ENCODE measurements at places on chromosomes 1 and 21.

DNA sequence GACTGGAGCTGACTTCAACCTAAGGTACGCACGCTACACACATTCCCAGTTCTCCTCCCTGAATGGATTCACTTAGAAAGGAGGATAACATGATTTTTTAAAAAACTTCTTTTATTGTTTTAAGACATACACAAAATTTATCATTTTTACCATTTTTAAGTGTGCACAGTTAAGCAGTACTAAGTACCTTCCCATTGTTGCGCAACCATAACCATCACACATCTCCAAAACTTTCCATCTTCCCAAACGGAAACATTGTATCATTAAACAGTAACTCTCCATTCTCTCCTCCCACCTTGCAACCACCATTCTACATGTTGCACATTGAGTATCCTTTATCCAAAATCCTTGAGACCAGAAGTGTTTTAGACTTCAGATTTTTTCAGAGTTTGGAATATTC, 36.2 kb upstream of the SEC16B start:
- no peak for DNase-seq

- DNase-seq = no peak
Observed at GRCh38 chr1:33326785-33327184, 5.9 kb upstream of the A3GALT2 start.

DNA sequence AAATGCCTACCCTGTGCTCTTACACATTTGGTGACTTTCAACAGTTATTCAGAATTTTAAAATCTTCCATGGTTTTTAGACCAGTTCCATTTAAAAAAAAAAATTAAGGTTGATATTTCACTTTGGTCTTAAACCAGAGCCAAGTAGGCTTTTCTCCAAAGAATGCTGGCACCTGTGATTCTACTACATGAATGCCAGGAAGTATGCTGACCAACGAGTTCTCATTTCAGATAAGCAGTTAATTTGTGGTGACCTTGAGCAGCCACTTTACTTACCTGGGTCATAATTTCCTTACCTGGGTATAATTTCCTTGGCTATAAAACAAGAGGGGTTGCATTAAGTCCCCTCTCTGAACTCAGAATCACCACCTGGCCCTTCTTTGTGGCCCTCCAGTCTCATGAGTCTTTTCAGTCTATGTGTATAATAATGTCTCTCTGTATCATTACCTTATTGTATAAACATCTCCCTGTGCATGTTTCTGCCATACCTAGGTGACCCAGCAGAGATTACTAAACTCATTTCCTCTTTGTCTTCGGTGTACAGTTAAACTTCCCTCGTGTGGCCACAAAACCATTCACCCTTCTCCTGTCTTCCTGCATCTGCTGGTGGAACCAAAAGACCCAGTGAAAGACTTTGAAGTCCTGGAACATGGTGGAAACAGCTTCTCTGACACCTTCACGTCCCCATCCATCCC, 139.1 kb upstream of the DPT start:
- DNase-seq = no peak

DNA sequence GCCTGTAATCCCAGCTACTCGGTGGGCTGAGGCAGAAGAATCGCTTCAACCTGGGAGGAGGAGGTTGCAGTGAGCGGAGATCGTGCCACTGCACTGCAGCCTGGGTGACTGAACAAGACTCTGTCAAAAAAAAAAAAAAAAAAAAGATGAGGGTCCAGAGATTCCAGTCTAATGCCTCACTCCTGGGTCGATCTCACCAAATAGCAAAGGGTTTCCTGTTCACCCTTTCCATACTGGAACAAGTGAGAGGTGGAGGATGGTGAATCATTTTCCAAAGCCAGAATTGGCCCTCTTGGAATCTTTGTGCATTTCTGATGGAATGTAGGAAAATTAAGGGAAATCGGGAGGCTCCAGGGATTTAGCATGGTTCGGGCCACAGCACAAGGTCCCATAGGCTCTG, 58.1 kb upstream of the ZNF648 start:
- no peak for DNase-seq

GRCh38 chr1:25566730-25567341, 23.4 kb downstream of the LDLRAP1 start:
- DNase-seq = no peak

GRCh38 chr1:15215116-15215515, 31.9 kb upstream of the FHAD1 start:
- no peak for DNase-seq

- DNase-seq = peak; percentile 63
Observed at GRCh38 chr21:43938751-43939442, 73.2 kb upstream of the TRAPPC10 start.

- peak; percentile 44 for DNase-seq
Observed at GRCh38 chr1:246482805-246483568, 24.1 kb downstream of the SMYD3 start.

- DNase-seq = no peak
Observed at GRCh38 chr21:45078877-45079281, 4.5 kb downstream of the ADARB1 start.

Data from COLO829 (cell line).